ENCODE measurements at places on chromosomes 2 and 18. TPM values are rescaled to one million over a fixed set of nuclear protein-coding genes. Genes with fewer than 3 reads are reported as not detected.

MAPK4 gene
- polyA plus RNA-seq = 0.46 TPM

FLACC1 gene
- polyA plus RNA-seq = 0.46 TPM

GRCh38 chr2:88955607-88956006 is 264.1 kb downstream of the RPIA start:
- DNase-seq = no peak

NDUFV2 gene
- 214 TPM for polyA plus RNA-seq

GRCh38 chr2:118148809-118149208 is 60.5 kb downstream of the INSIG2 start:
- no peak for DNase-seq

DNA sequence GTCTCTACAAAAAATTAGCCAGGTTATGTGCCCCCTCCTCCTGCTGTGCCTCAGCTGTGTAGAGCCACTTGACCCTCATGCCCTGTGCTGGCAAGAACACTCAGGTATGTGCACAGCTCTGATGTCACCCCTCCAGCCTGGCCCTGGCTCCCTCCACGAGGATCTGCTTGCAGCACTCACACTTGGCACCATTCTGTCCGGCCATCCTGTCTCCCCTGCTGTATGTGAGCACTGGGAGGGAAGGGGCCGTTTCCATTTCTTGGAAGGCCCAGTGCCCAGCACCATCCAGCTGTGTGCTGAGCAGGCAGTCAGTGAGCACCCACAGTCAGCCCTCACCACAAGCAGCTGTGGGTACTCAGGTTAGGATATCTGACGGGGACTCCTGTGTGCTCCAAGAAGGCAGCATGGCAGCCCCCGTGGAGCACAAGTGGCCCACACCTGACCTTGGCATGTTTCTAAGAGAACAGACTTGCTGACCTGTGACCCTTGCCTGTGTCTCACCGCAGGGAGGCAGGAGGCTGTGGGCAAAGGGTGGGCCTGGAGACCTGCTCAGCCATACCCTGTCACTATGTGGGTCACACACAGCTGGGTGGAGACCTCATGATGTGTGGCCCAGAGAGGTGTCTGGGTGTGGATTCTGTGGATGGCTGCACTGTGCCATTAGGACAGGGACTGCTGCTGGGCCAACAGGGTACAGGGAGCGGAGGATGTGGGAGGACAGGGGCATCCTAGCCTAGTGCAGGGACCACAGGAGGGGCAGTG is 31.5 kb downstream of the USP34 start:
- DNase-seq = peak; percentile 44

- DNase-seq = no peak
Observed at GRCh38 chr2:229798446-229799155, 84.2 kb upstream of the DNER start.

NEU2 gene
- polyA plus RNA-seq = not detected

TEX44 gene
- polyA plus RNA-seq = not detected

GRCh38 chr2:127528487-127528886 is 2.2 kb upstream of the IWS1 start:
- DNase-seq = no peak

- no peak for DNase-seq
Observed at GRCh38 chr18:29531746-29532145, 1354.8 kb upstream of the CDH2 start.

DNA sequence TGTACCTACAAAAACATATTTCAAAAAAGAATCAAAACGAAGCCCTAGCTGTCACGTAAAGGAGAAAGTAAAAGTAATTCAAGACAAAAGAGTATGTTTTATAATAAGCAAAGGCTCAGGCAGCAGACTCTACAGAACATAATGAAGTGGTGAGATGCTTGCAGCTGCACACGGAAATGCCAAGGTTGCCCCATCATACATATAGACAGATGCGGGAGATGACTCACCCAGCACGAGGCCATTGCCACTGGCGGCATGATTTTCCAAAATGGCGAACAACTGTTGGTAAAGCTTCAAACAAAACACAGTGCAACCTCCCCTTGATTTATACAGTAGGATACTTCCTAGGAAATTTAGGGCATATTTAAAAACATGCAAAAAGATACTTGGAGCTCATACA is 26.0 kb upstream of the C1QL2 start:
- DNase-seq = no peak

DNA sequence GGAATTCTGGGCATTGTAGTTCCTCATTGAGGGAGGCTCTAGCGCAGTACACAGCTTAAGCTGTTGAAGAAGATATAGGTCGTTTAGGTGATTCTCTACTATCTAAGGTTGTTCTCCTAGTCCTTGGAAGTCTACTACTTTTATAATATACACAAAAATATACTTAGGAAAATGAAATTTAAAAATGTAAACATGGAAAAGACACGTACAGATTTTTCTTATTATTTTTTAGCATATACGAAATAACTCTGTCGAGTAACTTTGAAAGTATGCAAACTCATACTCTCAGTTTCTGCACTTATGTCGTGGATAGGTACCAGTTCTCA is 272 bp upstream of the FASTKD1 start:
- DNase-seq = no peak

LTBP1 gene
- polyA plus RNA-seq = 11.8 TPM

LAMA3 gene
- 11.3 TPM for polyA plus RNA-seq

DNA sequence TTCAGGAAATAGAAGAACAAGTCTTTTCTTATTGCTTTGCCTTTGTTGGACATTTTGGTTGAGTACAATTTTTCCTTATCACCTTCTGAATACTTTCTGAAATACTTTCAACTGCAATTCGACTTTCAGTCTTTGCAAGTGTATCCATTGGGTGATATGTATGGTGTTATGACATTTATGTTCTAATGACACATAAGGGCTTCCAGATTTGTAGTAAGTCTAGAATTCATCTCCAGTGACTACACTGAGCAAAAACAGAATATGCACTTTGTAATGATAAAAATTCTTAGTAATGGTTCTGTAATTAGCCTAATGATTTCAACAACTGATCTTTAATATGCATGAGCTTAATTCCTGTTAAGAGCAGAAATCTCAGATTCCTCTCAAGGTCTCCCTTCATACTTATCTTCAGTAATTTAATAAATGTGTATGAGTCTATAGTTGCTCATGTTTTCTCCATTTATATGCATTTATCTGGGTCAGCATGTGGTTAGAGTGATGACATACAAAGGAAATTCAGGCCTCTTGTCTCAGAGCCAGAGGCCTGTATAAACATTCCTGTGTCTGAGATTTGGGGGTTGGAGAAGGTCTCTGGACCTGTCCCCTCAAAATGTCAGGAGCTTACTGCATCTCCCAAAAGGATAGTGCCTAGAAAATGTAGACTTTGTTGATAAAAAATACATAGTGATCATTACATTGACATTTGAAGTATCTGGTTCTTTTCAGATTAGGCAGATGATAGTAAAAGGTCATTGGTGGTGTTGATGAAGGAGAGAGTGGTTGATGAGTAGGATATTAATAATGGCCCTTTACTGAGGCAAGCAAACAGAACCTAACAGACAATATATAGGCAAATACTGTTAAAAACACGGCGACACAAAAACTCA is 114.9 kb downstream of the QPCT start:
- no peak for DNase-seq

CCT7 gene
- polyA plus RNA-seq = 140 TPM

CTNNA2 gene
- polyA plus RNA-seq = not detected

- DNase-seq = no peak
Observed at GRCh38 chr2:16713011-16713423, 47.4 kb upstream of the CYRIA start.

- no peak for DNase-seq
Observed at GRCh38 chr2:131322209-131322608, 41.8 kb downstream of the RAB6D start.

DNA sequence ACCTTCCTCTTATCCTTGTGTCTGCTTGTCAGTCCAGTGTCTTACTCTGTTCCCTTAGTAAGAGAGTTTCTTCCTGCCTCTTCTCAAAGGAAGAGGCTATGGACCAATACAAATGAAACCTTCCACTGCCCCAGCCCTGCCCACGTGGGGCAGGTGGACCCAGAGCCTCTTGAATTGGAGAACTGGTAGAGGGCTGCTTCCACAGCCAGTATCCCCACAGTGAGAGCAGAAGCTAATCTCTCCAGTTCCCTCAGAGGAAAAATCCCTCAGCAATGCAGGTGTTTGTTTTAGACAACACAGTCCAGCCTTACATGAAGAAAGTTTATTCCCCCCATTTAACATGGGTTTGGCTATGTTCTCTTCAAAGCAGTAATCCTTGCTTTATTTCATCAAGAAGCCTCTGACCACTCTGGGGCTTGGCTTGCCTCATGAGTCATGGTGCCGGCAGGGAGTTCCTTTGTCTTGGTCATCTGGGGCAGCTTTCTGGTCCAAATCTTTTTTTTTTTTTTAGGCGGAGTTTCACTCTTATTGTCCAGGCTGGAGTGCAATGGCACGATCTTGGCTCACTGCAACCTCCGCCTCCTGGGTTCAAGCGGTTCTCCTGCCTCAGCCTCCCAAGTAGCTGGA is 6.5 kb upstream of the CYBRD1 start:
- no peak for DNase-seq

DNA sequence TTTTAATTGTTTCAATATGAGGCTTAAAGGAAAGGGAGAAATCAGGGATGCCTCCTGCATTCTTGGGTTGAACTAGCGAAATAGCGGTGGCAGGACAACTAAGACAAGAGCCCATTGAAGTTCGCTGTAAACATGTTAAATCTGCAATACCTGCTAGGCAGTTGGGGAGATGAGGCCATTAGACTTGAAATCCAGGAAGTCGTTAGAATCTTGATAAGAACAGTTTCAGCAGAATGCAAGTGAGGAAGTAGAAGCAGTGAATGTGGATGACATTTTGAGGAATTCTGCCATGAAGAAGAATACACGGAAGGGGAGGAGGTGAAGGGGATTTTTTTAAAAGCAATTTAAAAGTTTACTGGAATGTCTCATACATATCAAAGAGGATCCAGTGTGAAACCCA is 109.7 kb downstream of the LPIN1 start:
- DNase-seq = no peak

DNA sequence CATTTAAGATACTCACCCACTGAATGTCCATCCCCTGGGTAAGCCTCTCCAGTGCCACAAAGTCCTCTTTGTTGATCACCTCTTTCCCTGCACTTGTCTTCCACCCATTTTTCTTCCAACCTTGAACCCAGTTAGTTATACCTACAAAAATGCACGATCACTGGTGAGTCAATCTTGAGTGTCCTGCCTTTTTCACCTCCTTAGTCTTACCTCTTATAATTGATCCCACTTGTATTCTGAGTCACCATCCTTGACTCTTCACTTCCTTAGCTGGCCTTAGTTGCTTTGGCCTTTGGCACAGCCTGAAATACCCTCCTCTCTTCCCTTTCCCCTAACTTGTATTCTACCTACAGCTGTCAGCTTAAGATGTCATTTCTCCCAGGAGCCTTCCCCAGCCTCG is 10.2 kb downstream of the RNASEH1 start:
- no peak for DNase-seq

GRCh38 chr2:231161877-231162329 is 36.5 kb upstream of the ARMC9 start:
- no peak for DNase-seq

DNA sequence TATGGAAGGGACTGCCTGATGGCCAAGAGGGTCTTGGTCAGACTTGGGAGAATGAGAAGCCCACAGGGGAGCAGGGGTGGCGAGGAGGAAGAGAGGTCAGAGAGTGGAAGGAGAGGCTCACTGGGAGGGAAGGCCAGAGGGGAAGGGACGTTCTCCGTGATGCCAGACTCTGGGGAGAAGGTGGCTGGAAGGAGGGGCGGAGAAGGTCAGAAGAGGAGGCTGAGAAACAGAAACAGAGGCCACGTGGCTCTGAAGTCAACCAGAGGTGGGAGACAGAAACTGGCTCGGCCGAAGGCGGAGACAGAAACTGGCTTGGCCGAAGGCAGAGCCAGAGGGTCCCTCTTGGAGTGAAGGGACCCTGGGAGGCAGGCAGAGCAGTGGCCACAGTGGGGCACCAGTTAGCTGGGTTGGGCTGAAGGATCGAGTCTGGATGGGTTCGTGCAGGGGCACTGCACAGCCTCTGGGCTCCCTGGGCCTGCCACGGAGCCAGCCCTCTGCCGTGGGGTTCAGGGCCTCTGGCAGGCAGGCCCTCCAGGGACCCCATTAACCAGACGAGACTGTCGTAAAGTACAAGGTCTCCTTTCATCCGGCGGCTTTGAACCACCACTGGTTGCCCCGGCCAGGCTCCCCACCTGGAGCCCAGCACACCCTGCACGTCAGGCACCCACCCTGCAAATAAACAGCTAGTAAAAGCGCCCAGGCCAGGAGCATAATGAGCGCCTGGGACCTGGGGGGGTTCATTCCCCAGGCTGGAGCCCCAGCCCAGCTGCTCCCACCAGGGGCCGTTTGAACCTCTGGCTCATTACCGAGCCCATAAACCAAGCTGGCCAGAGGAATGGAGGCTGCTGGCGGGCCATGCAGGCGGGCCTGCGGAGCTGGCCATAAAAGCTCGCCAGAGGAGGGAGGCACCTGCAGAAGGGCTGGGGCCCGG is 218.8 kb downstream of the DYSF start:
- no peak for DNase-seq

LIPG gene
- polyA plus RNA-seq = 0.76 TPM

DNA sequence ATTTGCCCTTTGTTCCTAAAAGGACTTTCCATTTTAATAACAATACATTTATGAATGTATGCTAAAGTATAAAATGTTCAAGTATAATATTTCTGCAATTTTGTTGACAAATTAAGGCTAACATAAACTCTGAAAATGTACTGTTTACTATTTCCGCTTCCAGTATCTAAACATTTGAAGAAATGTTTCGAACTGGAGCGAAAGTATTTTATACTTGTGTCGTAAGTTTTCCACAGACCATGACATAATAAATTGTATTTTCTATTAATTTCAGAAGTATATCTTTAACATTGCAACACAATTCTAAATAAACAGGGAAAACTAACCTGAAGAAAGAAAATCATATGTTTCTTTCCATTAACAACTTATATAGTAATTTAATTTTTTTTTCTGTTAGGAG is 146.3 kb downstream of the CALCRL start:
- DNase-seq = no peak

DNA sequence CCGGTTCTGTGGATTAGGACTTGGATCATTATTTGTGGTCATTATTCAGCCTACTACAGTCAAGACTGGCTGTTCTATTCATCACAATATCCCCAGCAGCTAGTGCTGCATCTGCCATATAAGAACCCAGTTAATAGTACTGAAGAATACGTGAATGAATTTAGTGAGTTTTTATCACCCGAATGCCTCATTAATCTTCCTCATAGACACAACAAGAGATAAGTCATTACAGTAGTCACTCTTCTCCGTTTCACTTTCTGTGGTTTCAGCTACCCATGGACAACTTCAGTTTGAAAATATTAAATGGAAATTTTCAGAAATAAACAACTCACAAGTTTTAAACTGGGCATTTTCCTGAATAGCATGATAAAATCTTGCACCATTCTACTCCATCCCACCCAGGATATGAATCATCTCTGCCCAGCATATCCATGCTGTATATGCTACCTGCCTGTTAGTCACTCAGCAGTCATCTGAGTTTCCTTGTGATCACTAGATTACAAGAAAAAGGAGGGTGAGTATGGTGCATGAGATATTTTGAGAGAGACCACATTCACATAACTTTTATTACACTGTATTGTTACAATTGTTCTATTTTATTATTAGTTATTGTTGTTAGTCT is 363.7 kb upstream of the CHAC2 start:
- DNase-seq = no peak

CPS1 gene
- 0.45 TPM for polyA plus RNA-seq

- no peak for DNase-seq
Observed at GRCh38 chr2:95048825-95049682, 23.5 kb downstream of the MAL start.
